Memory B cell (primary cell): ENCODE measurements at places on chromosomes 7 and 10.

- DNase-seq = no peak
Observed at GRCh38 chr10:124710266-124710881, 33.8 kb downstream of the FAM53B start.

DNA sequence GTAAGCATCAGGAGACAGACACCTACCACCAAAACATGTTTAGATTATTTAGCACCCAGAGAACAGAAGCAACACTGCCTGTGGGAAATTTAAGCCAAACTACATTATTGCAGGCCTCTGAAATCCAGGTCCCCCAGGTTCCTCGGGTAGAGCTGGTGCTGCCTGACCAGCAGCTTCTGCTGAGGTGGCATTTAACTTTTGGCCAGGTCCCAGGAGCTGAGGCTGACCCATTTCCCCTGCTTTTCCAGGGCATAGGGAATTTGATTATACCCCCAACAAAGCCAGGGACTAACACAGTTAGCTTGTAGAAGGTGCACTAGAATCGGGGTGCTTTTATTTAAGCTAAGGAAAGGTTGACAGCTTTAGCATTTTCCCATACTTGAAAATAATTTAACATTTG is 4.7 kb downstream of the LRRC4 start:
- DNase-seq = no peak

DNA sequence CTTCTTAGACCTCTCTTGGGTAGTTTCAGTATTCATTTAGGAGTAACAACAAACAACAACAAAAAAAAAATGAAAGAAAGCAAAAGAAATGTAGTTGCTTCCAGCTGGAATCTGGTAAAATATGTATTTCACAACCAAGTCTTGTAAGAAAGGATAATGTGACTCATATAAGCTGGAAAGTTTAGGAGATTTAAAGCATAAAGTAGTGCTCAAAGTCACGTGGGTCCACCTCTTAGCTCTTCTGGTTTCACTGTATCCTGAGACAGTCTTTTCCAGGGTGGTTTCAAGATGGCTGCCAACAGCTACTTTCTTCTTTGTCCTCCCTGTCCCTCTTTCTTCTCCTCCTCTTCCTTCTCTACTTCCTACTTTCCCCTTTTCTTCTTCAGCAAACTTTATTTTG is 69.5 kb upstream of the CDK13 start:
- DNase-seq = no peak

GRCh38 chr7:87448388-87448787 is 27.1 kb downstream of the ABCB4 start:
- DNase-seq = no peak

- DNase-seq = no peak
Observed at GRCh38 chr7:128732521-128733277, 6.5 kb upstream of the CALU start.

DNA sequence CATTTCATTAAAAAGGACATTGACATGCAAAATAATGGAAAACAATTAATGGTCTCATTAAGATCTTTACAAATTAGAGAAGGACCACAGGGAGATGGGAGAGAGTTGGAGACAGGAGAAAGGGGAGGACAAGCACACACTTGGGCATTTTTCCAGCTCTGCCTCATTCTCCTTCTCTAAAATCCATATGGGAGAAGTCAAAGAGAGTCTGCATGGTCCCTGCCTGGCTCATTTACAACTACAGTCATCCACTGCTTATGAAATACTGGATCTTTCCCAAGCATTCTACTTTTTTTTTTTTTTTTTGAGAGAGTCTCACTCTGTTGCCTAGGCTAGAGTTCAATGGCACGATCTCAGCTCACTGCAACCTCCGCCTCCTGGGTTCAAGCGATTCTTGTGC is 518.9 kb upstream of the CELF2 start:
- DNase-seq = no peak

- no peak for DNase-seq
Observed at GRCh38 chr10:9193120-9193519, 1138.6 kb downstream of the GATA3 start.

DNA sequence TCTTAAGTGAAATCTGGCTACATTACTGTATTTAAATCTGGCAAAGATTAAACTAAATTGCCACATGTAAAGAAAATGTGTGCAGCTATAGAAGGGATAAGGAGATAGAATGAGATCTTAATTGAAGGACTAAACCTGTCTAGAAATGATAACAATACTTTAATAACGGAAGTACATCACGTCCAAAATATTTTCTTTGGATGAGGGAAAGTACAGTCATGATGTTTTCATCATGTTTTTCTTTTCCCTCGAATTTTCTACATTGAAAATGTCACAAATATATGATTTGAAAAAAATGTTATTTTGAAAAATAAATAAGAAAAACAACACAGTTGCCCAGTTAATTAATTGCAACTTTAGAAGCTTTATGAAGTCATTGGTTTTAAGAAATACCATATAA is 143.9 kb downstream of the ETV1 start:
- no peak for DNase-seq

DNA sequence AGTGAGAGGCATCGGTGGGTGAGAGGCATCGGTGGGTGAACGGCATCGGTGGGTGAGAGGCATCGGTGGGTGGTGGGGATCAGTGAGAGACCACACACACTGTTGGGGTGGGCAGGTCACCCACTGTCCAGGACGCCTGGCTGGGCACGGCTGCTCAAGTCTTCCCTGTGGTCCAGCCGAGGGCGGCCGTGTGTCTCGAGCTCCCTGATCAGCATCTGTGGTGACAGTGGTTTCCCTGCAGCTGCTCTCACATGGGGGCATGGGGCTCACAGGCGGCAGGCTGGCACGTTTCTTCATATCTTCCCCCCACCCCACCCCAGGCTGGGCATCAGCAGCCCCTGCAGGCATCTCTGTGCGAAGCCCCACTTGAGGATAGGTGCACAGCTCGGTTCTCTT is 78.2 kb downstream of the NKX6-2 start:
- no peak for DNase-seq

- no peak for DNase-seq
Observed at GRCh38 chr7:89238156-89238555, 442.6 kb upstream of the TEX47 start.

GRCh38 chr7:16811551-16811950 is 6.8 kb upstream of the AGR2 start:
- no peak for DNase-seq

- no peak for DNase-seq
Observed at GRCh38 chr10:78771808-78772455, 296.8 kb upstream of the ZMIZ1 start.

DNA sequence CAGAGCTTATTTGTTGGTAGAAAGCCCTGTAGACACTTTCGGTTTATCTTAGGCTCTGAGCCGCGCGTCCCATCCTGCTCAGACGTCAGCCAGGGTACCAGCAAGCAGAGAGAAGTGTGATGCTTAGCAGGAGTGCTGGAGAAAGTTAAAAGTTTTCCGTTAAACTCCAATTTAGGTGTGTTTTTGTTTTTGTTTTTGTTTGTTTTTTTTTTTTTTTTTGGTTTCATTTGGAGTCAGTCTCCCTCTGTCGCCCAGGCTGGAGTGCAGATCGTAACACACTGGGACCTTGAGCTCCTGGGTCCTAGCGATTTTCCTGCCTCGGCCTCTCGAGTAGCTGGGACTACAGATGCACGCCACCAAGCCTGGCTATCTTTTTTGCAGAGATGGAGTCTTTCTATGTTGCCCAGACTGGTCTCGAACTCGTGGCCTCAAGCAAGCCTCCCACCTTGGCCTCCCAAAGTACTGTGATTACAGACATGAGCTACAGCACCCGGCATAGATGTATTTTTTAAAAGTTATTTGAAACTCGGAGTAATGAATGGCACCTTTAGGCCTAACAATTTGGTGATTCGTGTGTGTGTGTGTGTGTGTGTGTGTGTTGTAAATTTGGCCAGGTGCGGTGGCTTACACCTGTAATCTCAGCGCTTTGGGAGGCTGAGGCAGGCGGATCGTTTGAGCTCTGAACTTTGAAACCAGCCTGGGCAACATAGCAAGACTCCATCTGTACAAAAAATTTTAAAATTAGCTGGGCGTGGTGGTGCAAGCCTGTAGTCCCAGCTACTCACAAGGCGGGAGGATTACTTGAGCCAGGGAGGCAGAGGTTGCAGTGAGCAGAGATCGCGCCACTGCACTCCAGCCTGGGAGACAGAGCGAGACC is 1.3 kb upstream of the HIP1 start:
- no peak for DNase-seq

DNA sequence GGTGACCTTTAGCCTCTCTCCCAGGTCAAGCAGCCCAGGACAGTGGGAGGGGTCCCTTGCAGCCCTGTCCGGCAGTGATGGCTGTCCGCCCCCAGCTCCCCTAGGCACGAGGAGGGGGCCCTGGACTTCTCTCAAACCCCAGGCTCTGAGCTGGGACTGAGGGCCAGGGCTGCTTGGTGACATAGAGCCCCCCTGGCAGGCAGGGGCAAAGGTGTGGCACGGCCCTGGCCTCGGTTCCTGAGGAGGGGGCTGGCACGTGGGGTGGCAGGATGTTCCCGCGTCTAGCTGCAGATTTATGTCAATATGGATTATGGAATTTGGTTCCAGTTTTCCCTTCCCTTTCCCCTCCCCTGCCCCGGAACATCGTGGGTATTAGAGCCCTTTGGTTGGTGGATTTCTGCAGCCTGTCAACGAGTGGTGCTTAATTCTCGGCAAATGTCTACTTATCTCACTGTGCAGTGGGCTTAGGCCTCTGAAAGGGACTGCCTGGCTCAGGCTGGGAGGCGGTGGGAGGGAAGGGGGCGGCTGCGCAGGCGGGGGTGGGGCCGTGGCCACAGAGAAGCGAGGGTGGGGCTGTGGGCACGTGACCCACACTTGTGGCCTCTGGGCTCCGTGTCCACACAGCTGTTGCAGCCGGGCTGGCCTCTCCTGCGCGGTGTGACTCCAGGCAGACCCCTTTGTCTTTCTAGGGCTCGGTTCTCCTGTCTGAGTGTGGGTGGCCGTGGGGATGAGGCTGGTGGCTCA is 19.3 kb downstream of the UNCX start:
- DNase-seq = no peak

DNA sequence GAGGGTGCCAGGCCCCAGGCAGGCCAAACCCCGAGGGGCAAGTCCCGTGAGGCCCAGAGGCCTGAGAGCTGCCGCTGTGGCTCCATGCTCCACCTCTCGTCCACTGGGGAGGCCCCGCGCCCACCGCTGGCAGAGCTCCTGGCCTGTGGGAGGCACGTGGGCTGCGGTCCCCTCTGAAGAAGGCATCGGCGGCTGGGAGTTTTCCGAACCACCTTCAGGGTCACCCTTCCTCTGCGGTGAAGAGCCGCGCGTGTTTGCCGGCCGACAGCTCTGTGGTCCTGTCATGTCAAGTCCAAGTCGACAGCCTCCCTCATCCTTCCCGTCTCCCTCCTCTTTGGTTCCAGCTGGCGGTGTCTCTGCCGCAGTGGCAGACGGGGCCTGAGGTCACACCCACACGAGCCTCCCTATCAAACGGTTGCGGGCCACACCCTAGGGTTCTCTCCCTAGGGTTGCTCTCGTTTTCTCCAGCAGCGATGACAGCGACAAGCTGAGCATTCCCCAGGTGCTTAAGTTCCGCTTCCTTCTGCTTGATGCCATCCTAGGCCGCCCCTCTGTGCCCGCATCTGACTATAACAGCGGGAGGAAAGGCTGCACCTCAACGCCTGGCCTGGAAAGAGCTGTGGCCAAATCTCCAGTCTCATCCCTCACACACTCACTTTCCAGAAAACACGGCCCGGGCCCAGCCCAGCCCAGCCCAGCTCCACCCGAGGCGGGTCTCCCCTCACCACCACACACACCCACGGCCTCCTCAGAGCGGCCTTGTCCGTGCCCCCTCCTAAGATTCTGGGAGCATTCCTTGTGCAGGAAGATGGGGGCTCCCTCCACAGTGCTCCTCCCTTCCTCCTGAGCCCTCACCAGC is 185.0 kb downstream of the ELFN1 start:
- no peak for DNase-seq

DNA sequence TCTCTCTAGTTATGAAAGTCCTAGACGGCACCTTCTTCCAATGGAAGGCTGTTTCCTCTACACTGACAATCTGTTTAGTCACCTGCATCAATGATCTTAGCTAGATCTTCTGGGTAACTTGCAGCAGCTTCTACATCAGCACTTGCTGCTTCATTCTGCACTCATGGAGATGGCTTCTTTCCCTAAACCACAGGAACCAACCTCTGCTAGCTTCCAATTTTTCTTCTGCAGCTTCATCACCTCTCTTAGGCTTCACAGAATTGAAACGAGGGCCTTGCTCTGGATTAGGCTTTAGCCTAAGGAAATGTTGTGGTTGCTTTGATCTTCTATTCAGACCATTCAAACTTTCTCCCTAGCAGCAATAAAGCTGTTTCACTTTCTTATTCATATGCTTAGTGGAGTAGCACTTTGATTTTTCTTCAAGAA is 24.6 kb downstream of the NAMPT start:
- no peak for DNase-seq

DNA sequence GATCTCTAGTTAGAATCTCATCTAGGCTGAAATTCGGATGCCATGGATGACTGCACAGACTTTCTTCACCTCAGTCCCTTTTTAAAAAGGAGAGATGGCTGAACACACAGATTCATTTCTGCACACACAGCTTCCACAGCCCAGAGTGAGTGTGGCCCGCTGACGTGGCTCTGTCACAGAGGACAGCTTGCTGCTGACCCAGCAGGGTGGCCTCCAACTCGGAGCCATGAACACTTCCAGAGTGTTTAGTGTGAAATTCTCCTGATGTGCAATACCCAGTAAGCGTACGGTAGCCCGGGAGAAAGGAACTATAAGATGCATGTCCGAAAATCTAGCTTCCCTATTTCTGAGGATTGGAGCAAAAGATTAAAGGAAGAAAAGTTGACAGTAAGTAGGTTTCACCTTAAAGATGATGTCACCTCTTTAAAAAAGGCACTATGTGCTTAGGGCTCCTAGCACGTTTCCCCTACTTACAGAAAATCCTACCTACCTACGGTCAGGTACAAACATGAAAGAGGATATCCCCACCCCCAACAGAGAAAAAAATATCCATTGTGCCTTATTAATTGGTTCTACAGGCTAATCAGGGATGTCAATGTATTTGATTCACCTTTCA is 162.2 kb downstream of the RAPGEF5 start:
- no peak for DNase-seq

DNA sequence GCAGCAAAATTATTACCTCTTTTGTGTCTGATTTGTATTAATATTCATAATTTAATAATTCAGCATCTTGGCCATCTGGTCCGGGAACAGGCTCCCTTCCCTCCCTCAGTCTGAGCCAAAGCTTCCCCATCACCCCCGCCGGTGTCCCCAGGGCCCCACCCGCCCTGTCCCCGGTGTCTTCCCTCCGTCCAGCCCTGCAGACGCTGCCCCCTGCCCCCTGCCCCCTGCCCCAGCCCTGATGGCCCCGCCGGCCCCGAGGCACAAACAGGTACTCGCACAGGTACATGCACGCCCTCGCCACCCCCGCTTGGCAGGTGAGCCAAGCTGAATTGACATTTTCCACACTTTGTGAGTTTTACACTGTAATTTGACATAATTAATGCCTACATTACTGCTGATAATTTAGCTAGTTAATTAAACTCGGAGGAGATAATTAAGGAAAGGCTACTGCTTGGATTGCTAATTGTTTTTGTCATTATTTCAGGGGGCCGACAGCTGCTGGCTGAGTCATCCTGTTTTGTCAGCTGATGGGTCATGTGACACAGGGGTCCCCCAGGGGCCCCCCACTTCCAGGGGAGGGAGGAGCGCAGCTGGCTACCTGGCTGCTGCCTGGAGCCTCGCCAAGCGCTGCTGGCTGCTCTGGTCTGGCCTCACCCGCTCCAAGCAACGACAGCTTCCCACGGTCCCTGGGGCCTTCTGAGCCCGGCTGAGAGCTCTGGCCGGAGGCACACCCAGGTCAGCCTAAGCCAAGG is 36.6 kb downstream of the MICALL2 start:
- DNase-seq = no peak
